ENCODE measurements at places on chromosomes 12 and 14.

GRCh38 chr12:22313286-22313962, 21.1 kb downstream of the ST8SIA1 start:
- no peak for DNase-seq

GRCh38 chr12:120830052-120830940, 73.9 kb downstream of the SPPL3 start:
- DNase-seq, result no peak

DNA sequence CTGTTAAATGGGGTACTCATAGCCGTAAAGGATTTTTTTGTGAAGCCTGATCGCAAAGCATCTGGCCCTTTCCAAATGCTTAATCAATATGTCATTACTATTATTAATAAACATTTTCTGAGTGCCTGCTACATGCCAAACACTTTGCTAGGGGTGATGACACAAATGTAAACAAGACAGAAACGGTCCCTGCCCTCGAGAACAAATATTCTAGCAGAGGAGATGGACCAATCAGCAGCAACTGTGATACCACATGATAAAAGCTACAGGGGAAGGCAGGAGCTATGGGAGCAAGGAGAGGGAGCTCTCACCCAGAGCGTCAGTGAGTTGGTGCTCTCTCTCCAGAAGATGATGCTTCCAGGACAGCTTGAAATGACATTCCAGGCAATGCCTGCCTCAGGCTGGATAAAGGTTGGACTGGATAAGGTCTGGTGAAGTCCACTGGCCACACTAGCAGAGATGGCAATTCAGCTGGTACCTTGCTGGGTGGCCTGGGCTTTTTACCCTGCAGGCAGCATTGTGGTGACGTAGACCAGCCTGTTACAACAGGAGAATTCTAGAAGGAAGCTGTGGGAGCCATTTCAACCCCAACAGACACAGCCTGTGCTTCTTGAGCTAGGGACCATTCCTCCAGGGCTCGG, 41.1 kb downstream of the ERH start:
- no peak for DNase-seq

GRCh38 chr14:95961481-95961880, 77.7 kb upstream of the C14orf132 start:
- no peak for DNase-seq

- no peak for DNase-seq
Observed at GRCh38 chr14:67263499-67264149, 22.4 kb downstream of the PALS1 start.

DNA sequence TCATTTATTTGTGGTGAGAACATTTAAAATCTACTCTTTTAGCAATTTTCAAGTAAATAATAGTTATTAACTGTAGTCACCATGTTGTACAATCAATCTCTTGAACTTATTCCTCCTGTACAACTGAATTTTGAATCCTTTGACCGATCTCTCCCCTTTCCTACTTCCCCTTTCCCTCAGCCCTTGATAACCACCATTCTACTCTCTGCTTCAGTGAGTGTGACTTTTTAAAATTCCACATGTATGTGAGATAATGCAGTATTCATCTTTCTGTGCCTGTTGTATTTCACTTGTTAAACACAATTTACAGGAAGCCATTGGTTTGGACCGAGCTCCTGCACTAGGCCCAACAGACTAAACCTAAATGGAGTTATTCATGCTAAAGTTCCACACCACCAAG, 458.9 kb upstream of the PDE3A start:
- no peak for DNase-seq

GRCh38 chr12:44500423-44500822, 375.7 kb downstream of the NELL2 start:
- DNase-seq, result no peak

DNA sequence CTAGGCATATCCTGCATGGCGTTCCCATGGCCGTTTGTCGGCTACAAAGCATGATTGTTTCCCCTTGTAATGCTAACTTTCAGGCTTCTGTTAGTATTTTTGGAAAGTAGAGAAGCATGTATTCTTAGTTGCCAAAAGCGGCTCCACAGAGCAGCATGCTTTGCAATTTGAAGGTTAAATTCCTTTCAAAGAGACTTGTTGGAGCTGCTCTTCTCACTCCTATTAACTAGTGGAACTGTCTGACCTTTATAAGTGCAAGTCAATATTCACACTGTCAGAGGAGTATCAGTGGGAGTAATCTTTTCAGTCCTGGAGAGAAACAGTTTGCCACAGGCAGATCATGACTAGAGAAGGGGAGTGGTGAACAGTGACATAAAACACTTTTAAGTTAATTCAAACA, 656.1 kb upstream of the NOVA1 start:
- DNase-seq, result no peak

GRCh38 chr12:62716866-62717525, 218.0 kb downstream of the PPM1H start:
- no peak for DNase-seq

DNA sequence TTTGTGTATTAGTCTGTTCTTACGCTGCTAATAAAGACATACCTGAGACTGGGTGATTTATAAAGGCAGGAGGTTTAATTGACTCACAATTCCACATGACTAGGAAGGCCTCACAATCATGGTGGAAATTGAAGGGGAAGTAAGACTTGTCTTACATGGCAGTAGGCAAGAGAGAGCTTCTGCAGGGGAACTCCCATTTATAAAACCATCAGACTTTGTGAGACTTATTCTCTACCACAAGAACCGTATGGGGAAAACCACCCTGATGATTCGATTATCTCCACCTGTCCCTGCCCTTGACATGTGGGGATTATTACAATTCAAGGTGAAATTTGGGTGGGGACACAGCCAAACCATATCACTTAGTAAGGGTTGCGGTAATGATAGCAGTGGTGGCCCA, 833.1 kb downstream of the FLRT2 start:
- DNase-seq, result no peak

GRCh38 chr12:99611117-99611516, 36.4 kb upstream of the GARIN6 start:
- DNase-seq, result no peak

GRCh38 chr12:247271-247670, 15.4 kb downstream of the SLC6A13 start:
- DNase-seq, result no peak

- DNase-seq, result no peak
Observed at GRCh38 chr12:113569806-113570205, 98.1 kb upstream of the LHX5 start.

DNA sequence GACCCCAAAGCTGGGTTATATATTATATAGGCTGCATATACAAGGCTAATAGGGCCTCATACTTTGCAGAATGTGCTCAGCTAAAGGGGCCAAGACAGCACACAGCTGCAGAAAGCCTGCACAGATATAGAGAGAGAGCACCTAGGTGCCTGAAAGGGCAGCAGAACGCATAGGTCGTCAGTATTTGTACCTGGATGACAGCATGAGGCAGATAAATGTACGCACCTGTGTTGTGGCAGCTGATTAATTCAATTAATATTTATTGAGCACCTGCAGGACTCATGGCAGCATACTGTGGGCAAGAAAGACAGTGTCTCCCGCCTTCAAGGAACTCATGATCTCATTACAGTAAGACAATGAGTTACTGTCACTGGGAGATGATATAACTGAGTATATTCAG, 33.4 kb downstream of the SPTB start:
- no peak for DNase-seq

DNA sequence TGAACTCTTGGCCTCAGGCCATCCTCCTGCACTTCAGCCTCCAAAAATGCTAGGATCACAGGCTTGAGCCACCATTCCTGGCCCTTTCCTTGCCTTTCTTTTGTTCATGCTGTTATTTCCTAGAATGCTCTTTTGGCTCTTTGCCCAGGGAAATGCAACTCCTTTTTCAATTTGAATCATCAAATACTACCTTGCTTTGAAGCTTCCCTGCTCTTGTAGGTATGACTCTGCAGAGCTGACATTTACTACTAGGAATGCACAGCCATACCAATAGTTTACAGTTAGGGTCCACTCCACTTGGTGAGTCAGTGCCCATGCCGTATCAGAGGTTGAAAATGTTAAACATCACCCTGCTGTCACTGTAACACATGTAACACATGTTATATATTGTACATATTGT, 107.0 kb upstream of the CRY1 start:
- DNase-seq, result no peak

- DNase-seq, result peak; percentile 43
Observed at GRCh38 chr14:30283822-30284446, 275.0 kb upstream of the G2E3 start.

DNA sequence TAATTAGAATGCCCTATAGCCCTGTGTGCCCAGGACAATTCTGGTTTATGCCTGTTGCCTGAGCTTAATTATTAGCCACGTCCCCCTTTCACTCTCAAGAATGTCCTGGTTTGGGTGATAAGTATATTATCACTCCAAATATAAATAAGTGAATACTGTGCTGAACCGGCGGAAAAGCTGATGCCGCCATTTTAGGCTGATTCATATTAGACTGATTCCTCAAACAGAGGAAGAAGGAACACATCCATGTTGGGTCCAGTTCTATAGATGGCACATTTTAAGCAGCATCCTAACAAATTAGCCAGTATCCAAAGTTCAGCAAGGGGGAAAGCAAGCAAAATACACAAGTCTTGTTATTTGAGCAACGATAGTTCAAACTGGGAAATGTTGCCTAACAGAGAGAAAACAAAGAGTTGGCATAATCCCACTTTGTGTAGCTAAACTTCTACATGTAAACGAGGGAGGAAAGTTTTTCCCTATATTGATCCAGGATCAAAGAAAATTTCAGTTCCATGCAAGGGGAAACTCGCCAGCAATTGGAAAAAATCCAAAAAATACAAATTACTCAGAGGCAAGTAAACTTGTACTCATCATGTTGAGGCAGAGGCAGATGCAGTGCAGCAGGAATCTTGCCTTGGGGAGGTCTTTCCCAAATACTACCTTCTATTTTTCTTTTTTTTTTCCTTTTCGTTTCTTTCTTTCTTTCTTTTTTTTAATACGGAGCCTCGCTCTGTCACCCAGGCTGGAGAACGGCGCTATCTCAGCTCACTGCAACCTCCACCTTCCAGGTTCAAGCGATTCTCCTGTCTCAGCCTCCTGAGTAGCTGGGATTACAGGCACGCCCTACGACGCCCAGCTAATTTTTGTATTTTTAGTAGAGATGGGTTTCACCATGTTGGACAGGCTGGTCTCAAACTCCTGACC, 96.2 kb downstream of the ITPR2 start:
- DNase-seq, result no peak

DNA sequence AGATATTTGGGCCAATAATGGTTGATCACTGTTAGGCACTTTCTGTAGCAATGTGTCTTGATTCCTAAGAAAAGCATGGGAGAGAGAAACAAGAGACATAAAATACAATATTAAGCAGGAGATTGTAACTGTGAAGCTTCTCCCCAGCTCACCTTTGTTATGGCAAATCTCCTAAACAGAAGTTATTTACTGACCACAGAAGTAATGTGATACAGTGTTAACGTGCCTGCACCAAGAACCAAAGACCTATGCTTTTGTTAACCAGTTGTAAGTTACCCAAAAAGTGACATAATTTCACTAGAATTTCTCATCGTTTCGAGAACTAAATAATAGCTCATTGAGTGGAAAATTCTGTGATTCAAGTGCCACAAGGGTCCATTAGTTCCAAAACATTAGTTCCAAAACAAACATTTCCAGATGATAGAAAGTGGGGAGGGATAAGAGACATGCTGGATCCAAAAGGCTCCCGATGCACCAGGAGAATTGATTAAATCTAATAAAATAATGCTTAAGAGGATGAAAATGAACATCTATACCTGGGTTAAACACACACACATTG, 14.3 kb downstream of the RERG start:
- DNase-seq, result no peak

- DNase-seq, result peak; percentile 65
Observed at GRCh38 chr12:55996201-55996714, 818 bp upstream of the SUOX start.

- no peak for DNase-seq
Observed at GRCh38 chr12:54193434-54193833, 4.6 kb upstream of the SMUG1 start.

DNA sequence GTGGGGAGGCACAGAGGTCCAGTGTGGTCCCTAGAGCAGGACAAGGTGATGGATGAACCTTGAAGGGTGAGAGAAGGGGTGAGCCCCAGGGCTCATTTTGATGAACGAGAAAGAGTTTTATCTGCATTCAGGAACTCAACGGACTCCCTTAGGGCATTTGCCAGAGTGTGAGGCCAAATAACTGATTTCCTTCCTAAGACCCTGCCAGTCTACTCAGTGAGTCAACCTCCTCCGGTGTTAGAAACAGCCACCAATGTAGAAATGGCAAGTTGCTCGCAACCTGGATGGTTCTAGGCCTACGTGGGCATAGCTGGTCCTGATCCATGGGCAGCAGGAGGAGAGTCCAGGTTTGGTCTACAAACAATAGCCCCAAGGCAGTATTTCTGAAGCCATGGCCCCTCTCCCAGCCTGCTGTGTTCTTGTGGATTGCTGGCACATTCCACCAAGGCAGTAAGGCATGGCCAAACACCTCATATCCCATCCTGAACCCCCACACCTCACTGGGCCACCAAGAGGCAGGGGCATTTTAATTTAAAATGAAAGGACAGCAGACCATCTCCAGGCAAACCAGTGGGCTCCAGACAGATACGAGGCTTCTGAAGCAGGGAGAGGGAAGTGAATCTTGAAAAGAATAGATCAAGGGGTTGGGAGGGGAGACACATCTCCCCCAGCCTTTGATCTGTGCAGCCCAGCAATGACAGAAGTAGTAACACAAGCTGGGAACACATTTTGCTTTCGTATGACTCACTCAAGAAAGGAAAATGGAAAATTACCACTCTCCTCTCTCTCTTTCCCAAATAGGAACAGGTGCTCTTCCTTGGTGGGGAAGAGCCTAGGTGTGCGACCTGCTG, 25.4 kb upstream of the TESC start:
- no peak for DNase-seq

GRCh38 chr12:131642771-131643170, 68.1 kb upstream of the SFSWAP start:
- DNase-seq, result no peak

- DNase-seq, result no peak
Observed at GRCh38 chr12:131218026-131218922, 264.6 kb downstream of the ADGRD1 start.

DNA sequence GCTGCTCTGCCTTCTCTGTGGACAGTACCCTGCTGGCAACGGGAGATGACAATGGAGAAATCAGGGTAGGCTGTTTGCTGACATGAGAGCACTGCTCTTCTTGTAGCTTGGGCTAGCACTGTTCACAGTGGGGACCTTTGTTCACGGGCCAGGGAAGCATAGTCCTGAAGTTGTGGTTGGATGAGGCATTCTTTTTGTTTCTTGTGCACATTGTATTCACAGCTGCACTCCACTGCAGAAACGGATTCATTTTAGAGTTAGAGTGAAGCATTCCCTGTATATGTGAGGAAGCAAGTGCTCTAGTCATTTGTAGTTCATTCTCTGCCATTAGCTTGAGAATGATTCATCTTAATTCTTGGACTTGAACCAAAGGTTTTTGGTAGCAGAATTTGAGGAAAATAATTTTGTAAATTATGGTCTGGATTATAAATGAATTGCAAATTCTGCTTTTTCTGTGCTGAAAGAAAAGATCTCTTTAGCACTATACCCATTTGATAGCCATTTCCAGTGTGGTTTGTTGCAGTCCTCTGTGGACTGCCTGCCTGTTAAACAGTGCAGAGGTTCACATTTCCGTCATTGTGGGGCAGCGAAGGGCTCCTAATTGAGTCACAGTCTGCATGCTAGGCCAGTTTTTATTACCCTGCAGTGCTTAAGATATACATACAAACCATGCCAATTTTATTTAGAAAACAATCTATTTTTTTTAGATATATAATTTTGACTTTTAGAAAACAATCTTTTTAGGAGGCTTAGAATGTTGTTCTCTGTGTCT, 80.6 kb downstream of the APAF1 start:
- DNase-seq, result peak; percentile 50
